ENCODE measurements at places on chromosomes 7 and 10. TPM values are rescaled to one million over a fixed set of nuclear protein-coding genes. Genes with fewer than 3 reads are reported as not detected.

- no peak for DNase-seq
These were observed 27.4 kb downstream of the FAM241B start for GRCh38 chr10:69657430-69657829.

- DNase-seq: no peak
These were observed 682.5 kb downstream of the LRMDA start for GRCh38 chr10:76113952-76114351.

DNA sequence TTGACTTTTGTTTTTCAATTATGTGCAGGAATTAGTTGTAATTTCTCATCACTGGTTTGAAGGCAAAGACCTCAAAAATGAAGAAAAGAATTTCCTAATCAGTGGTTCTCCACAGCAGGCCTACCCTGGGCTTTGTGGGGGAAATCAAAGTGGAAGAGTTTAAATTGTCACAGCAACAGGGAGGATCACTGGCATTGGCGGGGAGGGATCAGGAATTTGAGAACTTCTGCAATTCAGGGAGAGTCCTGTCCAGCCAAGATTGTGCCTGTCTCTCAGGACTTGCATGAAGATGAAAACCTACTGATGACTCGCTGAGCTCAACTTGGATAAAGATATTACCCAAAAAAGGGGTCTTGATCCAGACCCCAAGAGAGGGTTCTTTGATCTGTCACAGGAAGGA, 70.1 kb downstream of the HACD1 start:
- no peak for DNase-seq

DNA sequence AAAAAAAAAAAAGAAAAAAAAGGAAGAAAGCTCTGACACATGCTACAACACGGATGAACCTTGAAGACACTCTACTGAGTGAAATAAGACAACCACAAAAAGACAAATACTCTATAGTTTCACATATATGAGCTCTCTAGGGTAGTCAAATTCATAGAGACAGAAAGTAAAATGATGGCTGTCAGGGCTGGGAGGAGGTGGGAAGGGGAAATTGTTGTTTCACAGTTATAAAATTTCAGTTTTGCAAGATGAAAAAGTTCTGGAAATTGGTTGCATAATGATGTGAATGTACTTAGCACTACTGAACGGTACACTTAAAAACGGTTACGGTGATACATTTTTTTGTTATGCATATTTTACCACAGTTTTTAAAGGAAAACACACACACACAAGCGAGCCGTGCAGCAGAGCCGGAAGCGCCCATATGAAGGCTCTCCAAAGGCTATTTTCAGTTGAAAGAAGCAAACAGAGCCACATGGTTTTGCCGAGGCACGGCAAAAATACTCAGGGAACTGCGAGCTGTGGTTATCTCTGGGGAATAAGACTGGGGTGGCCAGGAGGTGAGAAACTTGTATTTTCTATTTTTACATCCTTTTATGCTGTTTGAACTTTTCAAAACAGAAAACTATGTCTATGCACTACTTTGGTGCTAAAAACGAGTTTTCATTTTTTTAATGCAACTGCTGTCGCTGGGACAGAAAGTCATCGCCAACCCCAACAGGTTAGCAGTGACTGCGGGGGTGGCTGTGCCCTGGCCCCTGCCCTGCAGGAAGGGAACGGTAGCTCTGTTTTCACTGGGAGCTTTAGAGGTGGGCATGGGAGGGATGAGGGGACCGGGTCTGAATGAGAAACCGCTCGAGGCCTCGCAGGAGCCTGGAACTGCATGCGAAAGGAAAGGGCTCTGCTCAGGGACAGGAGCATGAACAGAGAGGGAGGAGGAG, 132.9 kb downstream of the OAT start:
- DNase-seq: peak; percentile 51

DNA sequence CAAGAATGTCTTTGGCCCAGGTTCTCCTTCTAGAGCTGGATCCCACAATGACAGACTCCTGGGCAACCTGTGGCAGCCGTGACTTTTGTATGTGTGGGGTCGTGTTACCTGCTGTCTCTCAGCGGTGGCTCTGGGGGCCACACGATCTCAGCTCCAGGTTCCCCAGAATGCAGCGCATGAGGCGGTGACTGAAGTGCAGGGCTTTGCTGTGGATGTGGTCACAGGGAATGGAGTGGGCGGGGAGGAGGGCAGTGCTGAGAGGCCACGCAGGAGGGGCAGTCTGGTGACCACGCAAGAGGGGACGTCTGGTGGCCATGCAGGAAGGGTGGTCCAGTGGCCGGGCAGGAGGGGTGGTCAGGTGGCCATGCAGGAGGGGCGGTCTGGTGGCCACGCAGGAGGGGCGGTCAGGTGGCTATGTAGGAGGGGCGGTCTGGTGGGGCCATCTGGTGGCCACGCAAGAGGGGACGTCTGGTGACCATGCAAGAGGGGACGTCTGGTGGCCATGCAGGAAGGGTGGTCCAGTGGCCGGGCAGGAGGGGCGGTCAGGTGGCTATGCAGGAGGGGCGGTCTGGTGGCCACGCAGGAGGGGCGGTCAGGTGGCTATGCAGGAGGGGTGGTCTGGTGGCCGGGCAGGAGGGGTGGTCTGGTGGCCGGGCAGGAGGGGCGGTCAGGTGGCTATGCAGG, 112.7 kb downstream of the ACTR3B start:
- peak; percentile 63 for DNase-seq

SAMD9L gene
- total RNA-seq: 4.1 TPM

DNA sequence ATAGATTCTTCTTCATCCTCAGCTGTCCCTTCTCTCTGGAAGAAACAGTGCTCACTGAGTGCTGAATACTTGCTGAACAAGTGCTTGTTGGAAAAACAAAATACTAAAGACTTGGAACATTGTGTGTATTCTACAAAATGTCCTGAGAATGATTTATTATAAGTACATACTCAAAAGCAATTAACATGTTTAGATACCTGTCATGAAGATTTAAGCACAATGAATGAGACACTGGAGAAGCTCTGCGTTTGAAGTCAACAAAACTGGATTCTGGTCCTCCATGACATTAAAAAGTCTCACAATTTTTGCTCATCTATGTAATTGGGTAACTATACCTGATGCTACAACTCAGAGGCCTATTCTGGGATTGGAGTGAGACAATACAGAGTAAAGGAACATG, 34.8 kb upstream of the LAMB1 start:
- no peak for DNase-seq

DNA sequence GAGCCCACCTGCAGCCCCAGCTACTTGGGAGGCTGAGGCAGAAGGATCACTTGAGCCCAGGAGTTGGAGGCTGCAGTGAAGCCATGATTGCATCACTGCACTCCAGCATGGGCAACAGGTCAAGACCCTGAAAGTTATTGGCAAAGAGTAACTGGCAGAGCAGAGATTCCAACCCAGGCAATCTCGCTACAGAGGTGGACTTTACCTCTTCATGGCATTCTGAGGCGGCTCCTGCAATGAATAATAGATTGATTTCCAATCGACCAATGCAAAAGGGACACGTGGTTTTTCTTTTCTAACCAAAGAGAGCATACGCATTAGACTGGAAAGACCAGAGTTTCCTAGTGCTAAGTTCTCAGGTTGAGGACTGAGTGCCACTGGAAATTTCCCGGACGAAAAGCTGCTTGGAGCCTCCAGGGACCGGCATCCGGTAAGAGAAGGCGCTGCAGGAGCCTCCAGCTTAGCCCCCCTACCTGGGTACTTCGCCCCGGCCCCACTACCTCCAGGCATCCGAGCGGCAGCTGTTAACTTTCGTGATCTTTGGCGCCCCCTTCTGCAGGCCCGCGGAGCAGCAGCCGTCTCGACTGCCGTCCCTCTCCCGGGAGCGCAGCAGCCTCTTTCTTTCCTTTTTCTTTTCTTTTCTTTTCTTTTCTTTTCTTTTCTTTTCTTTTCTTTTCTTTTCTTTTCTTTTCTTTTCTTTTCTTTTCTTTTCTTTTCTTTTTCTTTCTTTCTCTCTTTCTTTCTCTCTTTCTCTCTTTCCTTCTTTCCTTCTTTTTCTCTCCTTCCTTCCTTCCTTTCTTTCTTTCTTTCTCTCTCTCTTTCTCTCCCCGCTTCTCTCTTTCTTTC, 4.1 kb downstream of the MBLAC1 start:
- DNase-seq: peak; percentile 90

GRCh38 chr7:150993511-150993910, 2.7 kb downstream of the NOS3 start:
- DNase-seq: peak; percentile 90

HOXA7 gene
- total RNA-seq: not detected

GRCh38 chr10:110407301-110408170, 90.2 kb upstream of the DUSP5 start:
- no peak for DNase-seq

DNA sequence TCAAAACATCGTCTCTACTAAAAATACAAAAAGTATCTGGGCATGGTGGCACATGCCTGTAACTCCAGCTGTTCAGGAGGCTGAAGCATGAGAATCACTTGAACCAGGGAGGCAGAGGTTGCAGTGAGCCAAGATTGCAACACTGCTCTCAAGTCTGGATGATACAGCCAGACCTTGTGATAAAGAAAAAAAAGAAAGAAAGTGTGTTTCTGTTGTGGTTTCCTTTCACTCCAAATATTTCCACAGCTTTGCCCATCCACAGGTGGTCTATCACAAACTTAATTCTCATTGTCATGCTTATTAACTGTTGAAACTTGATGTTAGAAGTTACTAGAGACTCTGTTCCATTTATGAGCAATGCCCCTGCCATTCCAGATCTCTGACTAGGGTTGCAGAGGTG, 316.0 kb upstream of the SEMA3C start:
- no peak for DNase-seq

DNA sequence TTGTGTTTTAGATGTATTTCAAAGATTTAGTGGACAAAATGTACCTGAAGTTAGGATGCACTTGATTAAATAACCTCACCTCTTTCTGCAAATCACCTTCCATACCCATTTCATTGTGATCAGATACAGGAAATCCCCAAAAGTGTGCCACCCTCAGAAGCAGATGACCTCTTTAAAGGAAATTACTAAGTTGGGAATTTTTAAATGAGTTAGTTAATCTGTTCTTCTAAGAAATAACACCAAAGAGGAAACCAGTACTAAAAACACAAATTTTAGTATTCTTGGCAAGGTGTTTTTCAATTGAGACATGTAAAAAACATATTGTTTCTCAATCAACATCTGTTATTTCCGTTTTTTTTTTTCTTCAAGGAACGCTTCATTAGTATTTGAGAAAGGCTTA, 4.6 kb upstream of the SEMA3A start:
- no peak for DNase-seq

- peak; percentile 55 for DNase-seq
These were observed 18.1 kb downstream of the IDI2 start for GRCh38 chr10:1007583-1007982.

- no peak for DNase-seq
These were observed 495.6 kb downstream of the RPS24 start for GRCh38 chr10:78529262-78529661.

- no peak for DNase-seq
These were observed 14.5 kb downstream of the NUDT5 start for GRCh38 chr10:12181065-12181775.

PRLHR gene
- total RNA-seq: not detected

GRCh38 chr7:122310119-122311021, 5.8 kb upstream of the FEZF1 start:
- DNase-seq: no peak

GRCh38 chr7:14924398-14924797, 21.8 kb upstream of the DGKB start:
- no peak for DNase-seq

GRCh38 chr10:59276919-59277318, 85.4 kb downstream of the FAM13C start:
- DNase-seq: no peak

DNA sequence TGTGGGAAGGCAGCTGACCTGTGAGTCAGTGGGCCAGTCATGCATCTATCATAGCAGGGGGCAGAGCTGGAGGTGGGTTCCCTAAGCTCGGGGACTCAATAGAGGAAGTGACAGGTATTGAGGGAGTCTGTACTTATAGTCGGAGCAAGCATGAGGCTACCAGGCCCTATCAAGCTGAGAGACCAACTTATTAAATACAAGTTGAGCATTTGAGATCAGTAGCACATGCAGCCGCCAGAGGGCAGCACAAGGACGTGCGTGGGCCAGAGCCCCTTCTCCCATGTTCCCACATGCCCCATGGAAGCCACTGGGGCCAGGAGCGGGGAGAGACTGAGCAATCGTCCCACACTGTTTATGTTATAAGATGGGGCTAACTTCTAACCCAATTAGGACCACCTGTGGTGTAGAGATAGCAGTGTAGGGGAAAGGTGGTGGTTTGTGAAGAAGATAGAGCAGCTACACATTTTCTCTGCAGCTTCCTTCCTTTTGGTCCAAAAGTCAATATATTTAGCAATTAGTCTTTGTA, 13.0 kb upstream of the STK31 start:
- DNase-seq: no peak

CD36 gene
- total RNA-seq: 717 TPM
